ENCODE measurements at places on chromosomes 4 and X. TPM values are rescaled to one million over a fixed set of nuclear protein-coding genes. Genes with fewer than 3 reads are reported as not detected.

Gene AIMP1
- 48.0 TPM for total RNA-seq

Gene MAOB
- total RNA-seq, result not detected

Gene AMER1
- total RNA-seq, result 4.2 TPM

Gene VSIG4
- total RNA-seq, result not detected

Gene GSPT2
- total RNA-seq, result 13.6 TPM

Gene SRPK3
- total RNA-seq, result not detected

Gene UTP3
- total RNA-seq, result 49.3 TPM

Gene FAM47A
- not detected for total RNA-seq
